ENCODE measurements at places on chromosomes 16 and 17.

- no peak for DNase-seq
Observed at GRCh38 chr16:3767333-3767986, 50.1 kb upstream of the TRAP1 start.

DNA sequence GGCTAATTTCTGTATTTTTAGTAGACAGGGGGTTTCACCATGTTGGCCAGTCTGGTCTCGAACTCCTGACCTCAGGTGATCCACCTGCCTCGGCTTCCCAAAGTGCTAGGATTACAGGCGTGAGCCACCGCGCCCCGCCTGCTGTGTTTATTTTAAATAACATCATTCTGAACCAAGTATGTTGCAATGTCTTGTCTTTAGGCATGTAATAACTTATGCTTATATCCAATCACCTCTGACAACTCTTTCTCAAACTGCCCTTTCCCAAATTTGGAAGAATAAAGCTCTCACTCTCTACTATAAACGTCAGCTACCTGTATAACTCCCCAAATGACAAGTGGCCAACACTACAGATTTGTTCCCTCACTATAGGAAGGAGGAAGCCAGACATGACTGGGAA is 103.1 kb upstream of the FA2H start:
- DNase-seq = no peak

DNA sequence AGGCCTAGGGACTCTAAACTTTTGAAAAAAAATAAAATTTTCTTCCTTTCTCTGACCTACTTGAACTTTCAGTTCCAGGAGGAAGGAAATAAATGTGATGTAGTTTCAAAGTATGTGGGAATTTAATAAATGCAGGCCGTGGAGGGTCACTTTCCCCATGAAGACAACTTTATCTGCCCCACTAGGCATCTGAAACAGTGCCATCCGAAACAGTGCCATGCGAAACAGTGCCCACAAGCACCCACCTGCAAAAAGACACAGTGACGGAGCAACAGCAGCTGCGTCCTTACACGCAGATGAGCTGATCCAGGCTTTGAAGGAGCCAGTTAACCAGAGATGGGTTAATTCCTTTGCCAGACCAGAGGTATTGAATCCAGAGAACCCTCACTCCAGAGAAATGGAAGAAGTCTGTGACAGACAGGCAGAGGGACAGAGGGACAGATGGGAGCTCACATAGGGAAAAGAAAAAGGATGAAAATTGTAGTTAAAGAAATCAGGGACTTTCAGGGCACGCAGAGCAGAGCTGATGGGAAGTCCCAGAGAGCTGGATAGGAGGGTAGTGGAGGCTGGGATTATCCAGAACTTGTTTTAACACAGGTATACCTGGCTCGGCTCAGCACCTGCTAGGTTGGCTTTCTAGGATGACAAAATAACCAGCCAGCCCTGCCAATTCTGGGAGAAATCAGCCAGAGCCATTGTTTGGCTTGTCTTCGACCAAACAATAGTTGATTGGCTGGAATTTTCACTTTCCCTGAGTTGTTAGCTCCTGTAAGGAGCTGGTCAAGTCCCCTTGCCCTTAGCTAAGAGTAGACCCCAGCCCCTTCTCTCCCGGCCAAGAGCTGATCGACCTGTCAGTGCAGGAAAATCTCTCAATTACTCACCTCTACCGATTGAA is 17.1 kb upstream of the HOXB13 start:
- no peak for DNase-seq

DNA sequence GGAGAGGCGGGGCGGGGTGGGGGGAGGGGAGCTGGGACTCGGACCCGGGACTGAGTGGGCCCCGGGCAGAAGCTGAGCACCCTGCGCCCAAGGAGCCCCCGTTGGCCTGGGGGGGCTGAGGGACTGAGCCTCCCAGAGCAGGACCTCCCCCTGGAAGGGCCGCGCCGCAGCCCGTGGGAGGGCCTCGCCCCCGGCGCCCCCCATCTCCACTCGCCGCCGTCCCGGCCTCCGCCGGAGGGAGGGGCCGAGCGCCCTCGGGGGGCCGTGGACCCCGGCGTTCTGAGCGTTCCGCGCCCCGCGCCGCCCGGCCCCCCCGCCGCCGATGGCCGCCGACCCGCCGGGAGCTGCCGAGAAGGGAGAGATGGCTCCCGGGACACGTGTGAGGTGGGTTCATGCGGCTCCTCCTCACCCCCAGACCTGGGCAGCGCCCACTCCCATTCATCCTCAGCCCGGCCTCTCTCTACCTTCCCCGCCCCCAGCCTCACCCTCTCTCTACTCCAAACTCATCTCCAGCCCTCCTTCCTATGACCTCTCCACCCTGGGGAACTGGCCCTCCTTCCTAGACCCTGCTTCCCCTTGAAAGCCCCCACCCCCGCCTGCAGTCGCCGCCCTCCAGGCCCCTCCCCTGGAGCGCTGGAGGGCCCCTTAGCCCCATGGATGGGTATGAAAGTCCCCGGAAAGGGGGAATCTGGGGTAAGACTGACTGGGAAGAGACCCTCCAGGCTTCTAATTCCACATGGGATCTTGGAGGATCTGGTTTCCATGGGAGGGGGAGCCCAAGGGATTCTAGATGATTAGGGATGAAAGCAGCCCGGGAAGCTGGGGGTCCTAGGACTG is 922 bp downstream of the FBXL19 start:
- DNase-seq = no peak

DNA sequence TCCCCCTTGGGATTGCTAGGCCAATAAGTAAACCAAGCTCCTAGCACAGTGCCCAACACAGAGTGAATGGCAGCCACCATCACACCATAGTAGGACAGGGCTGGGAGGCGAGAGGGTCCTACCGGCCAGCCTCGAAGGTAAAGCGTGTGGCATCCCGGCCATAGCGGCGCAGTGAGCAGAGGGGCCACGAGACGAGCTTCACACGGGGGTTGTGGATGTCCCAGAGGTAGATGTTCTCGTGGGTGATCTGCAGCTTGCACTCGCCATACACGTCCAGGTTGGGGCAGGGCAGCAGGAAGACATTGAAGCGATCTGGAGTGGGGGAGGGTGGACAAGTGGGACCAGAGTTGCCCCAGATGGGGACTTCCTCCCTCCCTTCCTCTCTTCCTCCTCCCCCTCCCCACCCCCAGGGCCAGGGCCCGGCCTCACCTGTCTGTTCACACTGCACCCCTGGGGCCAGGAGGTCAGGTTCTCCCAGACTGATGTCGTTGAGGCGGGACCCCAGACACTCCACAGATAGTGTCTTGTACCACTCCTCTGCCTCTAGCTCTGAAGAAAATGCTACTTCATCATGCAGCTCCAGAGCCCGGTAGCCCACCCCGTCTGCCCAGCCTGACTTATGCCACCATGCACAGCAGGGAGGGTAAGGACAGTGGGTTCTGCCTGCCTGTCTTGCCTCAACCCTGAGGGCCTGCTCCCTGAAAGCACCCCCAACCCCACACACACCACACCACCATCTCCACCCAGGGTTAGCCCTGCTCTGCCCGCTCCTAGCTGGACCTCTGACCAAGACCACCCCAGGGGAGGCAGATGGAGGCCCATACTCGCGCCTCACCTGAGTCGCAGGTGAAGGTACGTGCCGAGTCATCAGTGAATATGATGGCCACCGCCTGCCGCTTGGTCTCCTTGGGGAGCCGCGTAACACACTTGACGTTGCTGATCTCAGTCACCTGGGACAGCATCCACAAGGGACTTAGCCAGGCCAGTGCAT is 11.3 kb downstream of the DOK4 start:
- DNase-seq = no peak

DNA sequence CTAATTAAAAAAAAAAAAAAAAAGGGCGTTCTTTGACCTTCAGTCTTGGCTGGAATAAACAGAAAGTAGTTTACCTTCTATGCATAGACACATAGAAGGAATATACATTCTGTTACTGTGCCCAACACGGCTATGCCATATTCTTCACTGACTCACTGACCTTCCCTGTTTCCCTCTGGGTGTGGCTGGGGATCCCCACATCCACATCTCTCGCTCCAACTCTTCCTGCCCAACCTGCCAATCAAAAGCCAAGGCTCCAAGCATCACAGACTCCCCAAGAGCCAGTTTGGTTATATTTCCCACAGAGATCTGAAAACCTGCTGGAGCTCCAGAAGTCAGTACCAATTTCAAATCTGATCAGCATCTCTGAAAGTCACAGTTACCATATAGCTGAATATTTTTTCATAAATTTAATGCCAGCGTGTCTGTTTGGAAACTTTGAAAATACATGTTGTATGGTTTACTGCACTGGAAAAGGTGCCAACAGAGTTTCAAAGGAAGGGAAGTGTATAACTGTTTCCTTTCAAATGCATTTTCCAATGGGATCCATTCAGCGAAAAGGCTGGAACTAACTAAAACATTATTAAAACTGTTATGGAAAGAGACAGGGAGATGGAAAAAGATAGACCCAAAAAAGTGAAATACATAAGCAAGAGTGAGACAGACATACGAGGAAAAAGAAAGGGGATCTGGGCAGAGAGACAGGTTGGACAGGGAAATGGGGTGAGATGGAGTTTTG is 91.8 kb downstream of the SMG6 start:
- no peak for DNase-seq

GRCh38 chr16:67393111-67393787 is at the start of gene TPPP3:
TSS of gene TPPP3 (minus strand) at chr16:67393498. CDS start at chr16:67391111, 2,387 bp downstream.
- DNase-seq = no peak

DNA sequence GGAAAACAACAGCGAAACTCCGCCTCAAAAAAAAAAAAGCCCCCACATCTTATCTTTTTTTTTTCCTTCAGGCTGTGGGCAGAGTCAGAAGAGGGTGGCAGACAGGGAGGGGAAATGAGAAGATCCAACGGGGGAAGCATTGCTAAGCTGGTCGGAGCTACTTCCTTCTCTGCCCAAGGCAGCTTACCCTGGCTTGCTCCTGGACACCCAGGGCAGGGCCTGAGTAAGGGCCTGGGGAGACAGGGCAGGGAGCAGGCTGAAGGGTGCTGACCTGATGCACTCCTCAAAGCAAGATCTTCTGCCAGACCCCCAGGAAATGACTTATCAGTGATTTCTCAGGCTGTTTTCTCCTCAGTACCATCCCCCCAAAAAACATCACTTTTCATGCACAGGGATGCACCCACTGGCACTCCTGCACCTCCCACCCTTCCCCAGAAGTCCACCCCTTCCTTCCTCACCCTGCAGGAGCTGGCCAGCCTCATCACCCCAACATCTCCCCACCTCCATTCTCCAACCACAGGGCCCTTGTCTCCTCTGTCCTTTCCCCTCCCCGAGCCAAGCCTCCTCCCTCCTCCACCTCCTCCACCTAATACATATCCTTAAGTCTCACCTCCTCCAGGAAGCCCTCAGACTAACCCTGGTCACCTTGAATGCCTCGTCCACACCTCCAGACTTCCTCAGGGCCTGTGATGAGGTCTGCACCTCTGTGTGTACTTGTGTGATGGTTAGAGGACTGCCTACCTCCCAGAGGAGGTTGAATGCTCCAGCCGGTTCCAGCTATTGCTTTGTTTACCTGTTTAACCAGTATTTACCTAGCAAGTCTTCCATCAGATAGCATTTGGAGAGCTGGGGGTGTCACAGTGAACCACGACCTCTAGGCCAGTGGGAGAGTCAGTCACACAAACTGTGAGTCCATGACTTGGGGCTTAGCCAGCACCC is 1.2 kb upstream of the HBA1 start:
- DNase-seq = no peak

GRCh38 chr16:80518436-80518835 is 22.4 kb upstream of the DYNLRB2 start:
- DNase-seq = no peak

- no peak for DNase-seq
Observed at GRCh38 chr16:75462806-75463205, 1.7 kb downstream of the TMEM170A start.

GRCh38 chr16:56206951-56207350 is 15.7 kb downstream of the GNAO1 start:
- no peak for DNase-seq

- no peak for DNase-seq
Observed at GRCh38 chr16:1561266-1561665, 27.8 kb downstream of the TMEM204 start.

GRCh38 chr17:47267354-47267828 is 13.8 kb downstream of the ITGB3 start:
- no peak for DNase-seq

GRCh38 chr17:55177159-55177854 is 87.5 kb upstream of the HLF start:
- no peak for DNase-seq
